EL (cell line): ENCODE measurements at places on chromosomes 1 and 21.

DNA sequence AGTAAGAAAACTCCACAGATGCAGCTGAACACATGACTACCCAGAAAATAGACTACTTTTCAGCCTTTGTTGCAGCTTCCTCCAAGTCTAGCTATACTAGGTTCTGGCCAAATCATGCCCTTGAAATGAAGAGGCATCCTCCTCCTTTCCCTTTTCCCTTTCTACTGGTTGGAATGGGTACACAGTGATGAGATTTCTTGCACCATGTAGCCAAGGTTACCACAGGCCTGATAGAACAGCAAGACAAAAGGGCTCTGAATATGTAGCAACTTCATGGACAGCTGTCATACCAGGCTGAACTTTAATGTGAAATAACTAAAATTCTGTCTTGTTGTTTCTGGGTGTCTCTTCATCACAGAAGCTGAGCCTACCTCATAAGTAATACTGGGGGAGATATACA lies 146.5 kb downstream of the PDE4B start:
- DNase-seq = no peak

DNA sequence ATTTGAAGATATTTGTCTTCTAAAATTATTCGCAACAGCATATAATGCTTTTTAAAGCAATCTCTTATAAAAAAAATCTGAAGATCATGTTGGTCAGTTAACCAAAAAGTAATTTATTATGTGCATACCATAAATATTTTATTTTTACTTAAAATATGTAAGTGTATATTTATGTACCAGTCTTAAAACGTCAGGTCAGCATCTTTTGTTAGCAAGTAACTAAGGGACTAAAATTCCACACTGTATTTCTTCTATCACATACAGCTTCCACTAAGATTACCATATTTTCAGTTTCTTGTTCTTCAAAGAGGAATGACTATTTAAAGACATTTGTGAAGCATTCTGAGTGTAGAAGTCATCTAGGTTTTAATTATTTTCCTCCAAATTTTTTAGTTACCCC lies 19.6 kb downstream of the NEGR1 start:
- DNase-seq = no peak

- no peak for DNase-seq
Measured at GRCh38 chr1:158153746-158154444, 26.8 kb upstream of the CD1D start.

GRCh38 chr1:41618871-41619270 lies 134.4 kb upstream of the EDN2 start:
- no peak for DNase-seq

DNA sequence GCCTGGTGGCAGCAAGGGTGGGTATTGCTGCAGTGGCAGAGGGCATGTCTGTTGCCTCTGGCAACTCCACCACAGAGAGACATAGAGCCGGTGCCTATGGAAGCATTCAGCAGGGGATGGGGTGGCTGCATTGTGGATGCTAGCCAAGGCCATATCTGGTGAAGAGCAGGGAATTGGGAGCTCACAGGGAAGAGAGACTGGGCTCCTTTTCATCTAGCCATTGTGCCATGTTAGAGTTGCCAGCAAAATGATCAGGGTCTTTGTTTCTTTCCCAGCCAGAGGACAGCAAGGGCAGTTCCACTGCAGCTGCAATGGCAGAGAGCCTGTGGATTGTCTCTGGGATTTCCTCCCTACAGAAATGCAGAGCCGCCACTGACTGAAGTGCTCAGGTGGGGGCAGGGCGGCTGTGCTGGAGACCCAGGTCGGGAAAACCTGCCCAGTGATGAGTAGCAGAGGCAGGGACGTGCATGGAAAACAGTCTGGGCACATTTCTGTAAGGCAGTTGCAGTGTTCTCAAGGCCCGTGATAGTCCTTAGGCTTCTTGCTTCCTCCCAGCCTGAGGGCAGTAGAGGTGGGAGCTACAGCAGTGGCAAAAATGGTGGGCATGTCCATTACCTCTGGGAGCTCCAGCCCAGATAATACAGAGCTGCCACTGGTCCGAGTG lies 40.2 kb upstream of the CYP4X1 start:
- no peak for DNase-seq

GRCh38 chr1:230156068-230156467 lies 89.0 kb downstream of the GALNT2 start:
- DNase-seq = no peak

GRCh38 chr1:5664081-5664768 lies 328.0 kb downstream of the NPHP4 start:
- DNase-seq = no peak

GRCh38 chr1:162487241-162487640 lies 10.4 kb upstream of the UHMK1 start:
- DNase-seq = no peak

DNA sequence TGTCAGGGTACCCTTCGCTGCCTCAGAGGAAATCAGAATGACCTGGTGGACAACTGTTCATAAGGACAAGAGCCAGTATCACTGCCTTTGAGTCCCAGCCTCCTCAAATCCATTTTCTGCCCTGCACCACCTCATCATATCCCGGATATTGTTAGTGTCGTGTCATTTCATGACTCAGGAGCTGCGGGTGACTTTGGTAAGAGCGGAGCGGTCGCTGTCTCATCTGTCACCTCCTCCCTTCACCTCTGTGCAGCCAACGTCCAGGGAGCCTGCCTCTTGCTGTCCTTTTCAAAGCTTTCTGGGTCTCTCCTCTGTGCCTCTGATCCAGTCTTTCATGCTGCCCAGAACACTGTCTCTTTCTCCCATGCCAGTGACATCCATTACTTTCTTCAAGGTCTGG lies 7.0 kb upstream of the C1orf198 start:
- DNase-seq = no peak

GRCh38 chr1:17196496-17197185 lies 8.3 kb upstream of the PADI1 start:
- DNase-seq = no peak

DNA sequence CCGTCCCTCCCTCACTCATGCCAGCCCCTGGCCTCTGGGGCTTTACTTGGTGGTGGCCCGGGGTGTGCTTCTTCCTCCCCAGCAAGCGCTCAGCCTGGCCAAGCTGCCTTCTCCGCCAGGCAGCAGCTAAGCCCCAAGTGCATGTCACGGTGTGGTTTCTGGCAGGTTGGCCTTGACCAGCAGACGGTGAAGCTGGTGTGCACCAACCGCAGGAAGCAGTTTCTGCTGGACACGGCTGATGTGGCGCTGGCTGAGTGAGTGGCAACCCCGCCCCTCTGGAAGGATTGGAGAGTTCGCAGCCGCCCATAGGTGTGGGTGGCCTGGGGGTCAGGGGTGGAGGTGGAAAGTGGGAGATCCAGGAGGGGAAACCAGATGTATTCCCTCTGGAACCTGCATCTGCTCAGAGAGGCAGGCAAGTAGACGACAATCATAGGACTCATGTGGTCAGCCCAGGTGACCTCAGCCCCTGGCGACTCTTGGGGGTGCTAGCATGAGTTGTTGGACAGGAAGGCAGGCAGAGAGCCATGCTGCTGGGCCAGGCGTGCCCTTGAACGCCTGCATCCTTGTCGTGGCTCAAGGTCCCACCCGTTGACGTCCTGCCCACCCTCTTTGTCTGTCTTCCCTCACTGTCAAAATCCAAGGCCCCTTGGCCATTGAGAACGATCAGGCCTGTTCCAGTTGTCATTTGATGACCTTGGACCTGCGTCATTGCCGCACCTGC lies 7.0 kb upstream of the SLC25A34 start:
- no peak for DNase-seq

DNA sequence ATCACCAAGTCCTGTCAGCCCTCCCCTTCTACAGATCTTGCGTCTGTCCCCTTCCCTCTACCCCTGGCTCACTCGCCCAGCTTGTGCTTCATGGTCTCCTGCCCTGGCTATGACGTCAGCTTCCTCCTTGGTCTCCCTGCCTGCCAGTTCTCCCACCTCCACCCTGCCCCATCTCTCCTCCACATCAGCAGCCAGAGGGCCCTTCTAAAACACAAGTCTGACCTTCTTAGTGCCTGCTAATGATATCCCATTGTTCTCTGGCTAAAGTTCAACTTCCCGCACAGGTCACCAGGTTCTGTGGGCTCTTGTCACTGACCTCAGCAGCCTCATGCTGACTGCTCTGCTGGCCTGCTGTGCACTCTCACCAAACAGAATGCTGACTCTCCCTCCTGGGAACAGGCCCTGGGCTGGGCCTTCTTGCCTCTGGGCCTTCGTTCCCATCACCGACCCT lies 24.7 kb upstream of the MYCL start:
- DNase-seq = peak; percentile 25

GRCh38 chr21:33291686-33292085 lies 25.5 kb downstream of the IL10RB start:
- no peak for DNase-seq

GRCh38 chr1:16458831-16459230 lies 18.3 kb downstream of the NECAP2 start:
- DNase-seq = no peak

- peak; percentile 98 for DNase-seq
Measured at GRCh38 chr1:33342041-33342723, 21.3 kb upstream of the A3GALT2 start.
